NAMALWA (cell line): ENCODE measurements at places on chromosomes 11 and 22.

DNA sequence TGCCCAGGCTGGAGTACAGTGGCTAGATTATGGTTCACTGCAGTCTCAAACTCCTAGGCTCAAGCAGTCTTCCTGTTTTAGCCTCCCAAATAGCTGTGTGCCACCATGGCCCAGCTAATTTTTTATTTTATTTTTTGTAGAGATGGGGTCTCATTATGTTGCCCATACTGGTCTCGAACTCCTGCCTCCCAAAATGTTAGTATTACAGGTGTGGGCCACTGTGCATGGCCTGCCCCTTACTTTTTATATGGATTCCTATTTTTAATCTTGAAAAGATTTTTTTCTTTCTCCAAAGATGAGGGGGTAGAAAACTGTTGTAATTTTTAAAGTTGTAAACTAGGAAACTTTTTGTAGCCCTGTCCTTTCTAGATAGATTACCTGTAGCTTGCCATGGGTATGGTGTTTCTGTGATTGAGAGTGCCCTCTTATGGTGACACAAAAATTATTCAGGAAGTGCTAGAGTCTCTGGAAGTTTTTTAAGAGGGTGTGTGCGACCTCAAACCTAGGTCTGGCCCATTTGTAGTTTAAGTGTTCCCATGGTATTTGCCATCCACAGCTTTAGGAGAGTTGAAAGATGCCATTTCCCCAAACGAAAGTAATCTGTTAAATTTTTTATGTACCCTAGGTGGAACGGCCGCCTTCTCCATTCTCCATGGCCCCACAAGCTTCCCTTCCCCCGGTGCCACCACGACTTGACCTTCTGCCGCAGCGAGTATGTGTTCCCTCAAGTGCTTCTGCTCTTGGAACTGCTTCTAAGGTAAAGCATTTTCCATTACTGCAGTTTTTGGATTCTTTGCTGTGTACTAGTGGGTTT lies 32.4 kb downstream of the MCAM start:
- DNase-seq: peak; percentile 69

DNA sequence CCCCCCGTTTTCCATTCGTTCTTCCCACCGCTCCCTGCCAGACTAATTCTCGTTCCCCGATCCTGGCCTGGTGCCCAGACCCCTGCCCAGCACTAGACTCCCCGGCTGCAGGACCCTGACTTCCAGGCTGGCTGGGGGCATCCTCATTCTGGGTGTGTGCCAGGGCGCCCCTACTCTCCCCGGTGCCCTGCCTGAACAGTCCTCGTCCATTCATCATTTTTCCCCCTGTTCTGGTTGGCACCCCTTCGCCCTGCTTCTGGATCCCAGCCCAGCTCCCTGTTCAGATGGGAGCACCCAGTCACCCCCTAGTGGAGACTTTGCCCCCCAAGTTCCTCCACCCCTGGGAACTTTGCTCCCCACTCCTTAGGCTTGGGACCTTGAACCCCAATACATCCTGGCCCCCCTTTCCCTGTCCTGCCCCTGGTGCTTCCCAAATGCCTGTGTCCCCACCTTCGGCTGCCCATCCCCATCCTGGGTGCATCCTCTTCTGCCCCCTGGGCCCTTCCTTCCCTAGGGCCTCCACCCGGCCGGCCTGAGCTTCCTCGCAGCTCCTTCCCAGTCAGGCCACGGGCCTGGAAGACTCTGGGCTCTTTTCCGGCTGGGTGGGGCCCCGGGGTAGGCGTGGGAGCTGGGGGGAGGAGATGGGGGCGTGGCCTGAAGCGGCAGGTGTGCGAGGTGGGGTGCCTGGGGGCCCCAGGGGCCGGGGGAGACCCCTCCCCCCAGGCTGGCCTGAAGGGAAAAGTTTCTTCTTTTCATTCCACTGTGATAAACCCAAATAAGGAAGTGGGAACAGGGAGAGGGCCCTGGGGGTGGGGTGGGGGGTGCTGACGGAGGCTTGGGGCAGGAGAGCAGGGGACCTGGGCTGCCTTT lies 908 bp downstream of the PLCB3 start:
- no peak for DNase-seq

- no peak for DNase-seq
Observed at GRCh38 chr11:125995313-125995712, 49.5 kb downstream of the VSIG10L2 start.

- no peak for DNase-seq
Observed at GRCh38 chr22:23675502-23676415, 15.1 kb upstream of the RGL4 start.

- no peak for DNase-seq
Observed at GRCh38 chr22:42610186-42610585, 4.5 kb downstream of the POLDIP3 start.

- no peak for DNase-seq
Observed at GRCh38 chr11:63641727-63642126, 27.5 kb upstream of the PLAAT3 start.

DNA sequence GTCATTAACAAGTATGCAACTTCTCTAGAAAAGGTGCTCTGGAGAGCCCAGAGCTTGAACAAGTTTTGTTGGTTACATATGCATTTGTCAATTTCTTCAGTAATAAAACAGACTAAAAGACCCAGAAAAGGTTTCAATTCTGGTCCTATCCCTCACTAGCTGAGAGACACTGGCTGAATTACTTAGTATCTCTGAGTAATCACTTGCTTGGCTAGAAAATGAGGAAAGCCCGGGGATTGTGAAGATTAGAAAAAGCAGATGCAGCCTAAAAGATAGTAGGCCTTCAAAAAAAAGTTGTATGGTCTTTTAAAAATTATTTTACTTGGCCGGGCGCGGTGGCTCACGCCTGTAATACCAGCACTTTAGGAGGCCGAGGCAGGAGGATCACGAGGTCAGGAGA lies 41.2 kb downstream of the MAPK1 start:
- DNase-seq: no peak

DNA sequence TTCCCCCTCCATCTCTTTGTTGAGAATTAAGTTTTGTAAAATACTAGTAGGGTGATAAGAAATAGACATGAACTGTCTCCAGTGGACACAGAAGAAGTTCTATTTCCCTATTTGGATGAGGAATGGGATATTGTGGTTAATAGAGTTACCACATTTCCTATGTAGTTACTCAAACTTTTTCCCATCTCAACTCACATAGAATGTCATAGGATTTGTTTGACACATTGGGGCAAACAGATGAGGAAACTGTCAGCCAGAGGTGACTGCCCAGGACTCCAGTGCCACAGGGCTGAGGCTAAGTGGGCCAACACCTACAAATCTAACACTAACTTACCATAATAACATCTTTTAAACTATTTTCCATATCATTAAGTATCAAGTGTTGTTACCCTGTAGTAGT lies 58.3 kb downstream of the CCDC83 start:
- no peak for DNase-seq

- no peak for DNase-seq
Observed at GRCh38 chr11:61918251-61918937, 1.0 kb upstream of the RAB3IL1 start.

DNA sequence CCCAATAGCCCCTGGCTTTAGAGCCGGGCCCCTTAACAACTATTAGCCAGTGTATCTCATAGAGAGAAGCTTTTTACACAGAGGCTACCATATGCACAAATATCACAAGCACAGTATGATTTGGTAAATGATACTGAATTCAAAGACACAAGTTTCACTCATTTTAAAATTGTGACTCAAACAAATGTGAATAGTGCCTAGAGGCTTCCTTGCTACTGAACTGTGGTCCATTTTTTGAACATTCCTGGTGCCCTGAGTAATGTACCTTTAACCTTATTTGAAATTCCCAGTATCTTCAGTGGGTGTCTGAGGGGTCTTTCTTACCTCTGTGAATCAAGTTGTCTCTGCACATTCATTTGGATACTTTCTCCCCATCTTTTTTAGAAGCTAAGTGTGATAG lies 156.2 kb downstream of the MAML2 start:
- DNase-seq: no peak

DNA sequence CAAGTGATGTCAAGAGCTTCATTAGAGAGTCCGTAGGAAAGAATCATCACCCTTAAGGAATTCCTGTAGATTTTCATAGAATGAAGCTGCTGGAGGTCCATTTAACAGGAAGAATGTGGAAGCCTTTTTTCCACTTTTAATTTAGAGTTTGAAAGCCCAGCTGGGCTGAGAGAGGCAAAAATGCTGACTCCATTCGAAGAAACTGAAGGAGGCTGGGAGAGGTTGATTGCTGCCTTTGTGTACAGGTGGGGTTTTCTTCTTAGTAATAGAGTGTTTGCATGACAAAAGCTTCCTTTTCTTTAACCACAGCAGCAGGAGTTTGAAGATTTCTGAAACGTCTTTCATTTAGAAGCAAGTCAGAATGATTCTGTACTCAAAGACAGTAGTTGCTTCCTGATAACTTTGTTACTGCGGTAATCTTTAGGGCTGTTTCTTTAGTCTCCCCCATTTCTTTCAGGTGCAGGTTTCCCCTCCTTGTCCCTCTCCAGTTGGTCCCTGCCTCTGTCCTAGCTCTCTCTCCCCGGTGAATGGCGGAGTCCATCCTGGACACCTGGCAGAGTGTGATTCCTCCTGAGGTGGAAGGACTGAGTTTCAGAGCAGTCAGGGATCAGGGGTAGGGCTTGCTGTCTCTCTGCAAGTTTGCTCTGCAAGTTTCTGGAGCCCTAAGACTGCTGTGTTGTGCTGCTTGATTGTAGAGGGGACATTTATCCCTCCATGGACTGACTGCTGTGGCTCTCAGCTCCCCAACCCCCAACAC lies 166.2 kb downstream of the LDLRAD3 start:
- DNase-seq: no peak

DNA sequence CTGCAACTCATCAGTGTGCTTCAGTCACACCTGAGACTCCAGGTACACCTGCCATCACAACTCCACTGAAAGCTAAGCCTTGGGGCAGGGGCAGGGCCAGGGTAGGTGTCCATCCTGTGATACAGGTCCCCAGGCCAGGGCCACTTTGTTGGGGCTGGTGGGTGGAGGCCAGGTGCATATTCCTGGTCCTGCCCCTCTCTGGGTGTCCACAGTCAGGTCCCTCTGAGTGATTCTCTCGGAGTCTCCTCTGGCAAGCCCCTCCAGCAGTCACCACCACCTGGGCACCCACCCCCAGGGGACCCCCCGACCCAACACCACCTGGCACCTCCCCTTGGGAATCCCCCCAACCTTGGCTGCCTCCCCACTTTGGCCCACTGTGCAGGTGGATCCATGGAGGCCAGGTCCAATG lies 9.5 kb upstream of the ACR start:
- DNase-seq: no peak

DNA sequence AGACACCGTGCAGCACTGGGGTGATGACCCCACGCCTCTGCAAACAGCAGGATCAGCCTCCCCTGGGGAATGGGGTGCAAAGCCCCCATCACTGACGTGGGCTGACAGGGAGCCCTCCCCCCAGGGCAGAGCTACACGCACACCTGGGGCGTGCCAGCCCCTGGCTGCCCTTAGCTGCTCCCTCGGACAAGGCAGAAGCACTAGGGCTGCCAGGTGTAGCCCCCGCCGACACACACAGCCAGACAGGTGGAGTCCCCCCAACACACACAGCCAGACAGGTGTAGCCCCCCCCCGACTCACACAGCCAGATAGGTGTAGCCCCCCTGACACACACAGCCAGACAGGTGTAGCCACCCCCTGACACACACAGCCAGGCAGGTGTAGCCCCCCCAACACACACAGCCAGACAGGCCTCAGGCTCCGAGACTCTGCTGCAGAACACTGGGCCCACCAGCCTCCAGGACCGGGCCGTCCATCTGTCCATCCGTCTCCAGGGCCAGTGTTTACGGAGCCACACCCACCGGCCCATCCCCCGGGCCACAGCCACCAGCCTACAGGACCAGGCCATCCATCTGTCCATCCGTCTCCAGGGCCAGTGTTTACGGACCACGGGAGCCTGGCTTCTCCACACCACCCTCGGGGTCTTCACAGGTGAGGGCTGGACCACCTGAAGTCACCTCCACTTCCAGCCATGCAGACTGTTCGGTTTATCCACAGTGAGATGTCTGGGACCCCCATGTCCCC lies 3.5 kb downstream of the ANO9 start:
- DNase-seq: no peak

DNA sequence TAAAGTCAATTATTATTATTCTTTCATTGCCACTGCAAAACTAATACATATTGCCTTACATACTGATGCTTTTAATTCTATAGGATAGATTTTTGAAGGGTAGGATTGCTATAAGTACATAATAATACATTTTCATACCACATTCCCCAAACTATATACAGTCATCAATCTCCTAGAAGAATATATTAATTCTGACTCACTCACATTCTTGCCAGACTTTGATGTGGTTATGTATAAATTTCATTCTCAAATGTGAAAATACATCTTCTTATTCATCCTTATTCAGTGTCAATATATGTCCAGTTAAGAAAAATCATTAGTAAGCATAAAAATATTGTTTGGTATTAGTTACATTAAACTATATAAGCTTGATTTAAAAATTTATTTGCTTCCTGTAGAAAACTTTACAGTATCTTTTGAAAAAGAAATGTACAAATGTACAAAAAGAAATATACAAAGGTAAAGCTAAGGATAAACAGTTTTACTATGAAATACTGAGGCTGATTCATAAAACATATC lies 458.8 kb upstream of the CNTN5 start:
- no peak for DNase-seq

DNA sequence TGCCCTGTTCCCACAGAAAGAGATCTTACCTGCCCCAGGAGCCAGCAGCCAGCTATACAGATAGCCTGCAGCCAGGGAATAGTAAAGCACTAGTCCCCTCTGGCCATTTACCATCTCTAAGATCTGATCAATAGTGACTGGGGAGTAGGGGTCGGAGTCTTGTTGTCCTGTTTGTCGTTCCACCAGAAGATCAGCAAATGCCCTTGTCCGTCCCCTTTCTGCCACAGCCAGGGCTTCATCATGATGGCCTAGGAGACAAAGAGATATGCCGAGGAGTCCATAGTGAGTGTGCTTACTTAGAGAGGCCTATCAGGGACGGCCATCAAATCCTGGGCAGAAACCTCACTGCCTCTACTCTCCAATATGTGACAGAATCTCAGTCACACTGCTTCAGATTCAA lies 177.1 kb upstream of the PITPNB start:
- DNase-seq: no peak

DNA sequence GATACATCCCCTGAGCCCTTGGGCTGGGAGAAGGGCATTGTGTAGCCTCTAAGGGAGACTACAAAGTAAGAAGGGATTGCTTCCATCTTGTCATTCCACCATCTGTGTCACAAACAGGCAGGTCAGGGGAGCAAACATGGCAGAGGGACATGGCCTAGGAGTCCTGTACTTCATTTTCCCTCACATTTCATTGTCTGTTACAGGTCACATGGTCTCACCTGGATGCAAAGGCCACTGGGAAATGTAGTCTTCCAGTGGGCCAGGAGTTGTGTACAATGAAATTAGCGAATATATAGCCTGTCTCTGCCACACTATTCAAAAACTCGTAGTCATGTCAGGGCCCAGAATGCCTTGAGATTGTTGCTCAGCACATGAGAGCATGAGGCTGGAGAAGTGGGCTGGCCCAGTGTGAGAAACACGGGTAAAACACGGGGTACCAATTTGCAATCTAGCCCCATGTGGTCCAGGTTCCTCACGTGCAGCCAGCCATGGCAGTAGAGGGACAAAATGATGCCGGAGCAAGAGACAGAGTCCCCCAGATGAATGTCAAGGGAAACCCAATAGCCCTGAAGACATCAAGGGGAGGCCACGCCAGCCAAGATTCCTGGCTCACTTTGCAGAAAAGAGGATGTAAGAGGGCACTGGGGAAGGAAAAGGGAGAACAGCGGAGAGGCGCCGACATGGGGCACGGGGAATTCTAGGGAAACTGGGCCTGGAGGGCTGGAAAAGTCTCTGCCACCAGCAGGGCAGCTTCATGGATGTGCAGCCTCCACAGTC lies 47.7 kb upstream of the EMID1 start:
- DNase-seq: peak; percentile 37
